ENCODE measurements at places on chromosomes 16 and 17. TPM values are rescaled to one million over a fixed set of nuclear protein-coding genes. Genes with fewer than 3 reads are reported as not detected.

Gene SEPTIN12
- polyA plus RNA-seq = not detected

Gene MEIOC
- 1.3 TPM for polyA plus RNA-seq

Gene RNPS1
- 277 TPM for polyA plus RNA-seq

Gene CCL4
- polyA plus RNA-seq = not detected

Gene MT3
- polyA plus RNA-seq = 0.43 TPM

Gene TRIM72
- polyA plus RNA-seq = not detected

Gene NHLRC4
- polyA plus RNA-seq = 0.70 TPM

Gene SCARF1
- polyA plus RNA-seq = 0.39 TPM

Gene NACA2
- not detected for polyA plus RNA-seq

GRCh38 chr17:29619251-29619650 is 3.5 kb downstream of the CORO6 start:
- H3K27ac ChIP-seq = no peak overlapping the region
- no peak overlapping the region for H3K4me3 ChIP-seq

DNA sequence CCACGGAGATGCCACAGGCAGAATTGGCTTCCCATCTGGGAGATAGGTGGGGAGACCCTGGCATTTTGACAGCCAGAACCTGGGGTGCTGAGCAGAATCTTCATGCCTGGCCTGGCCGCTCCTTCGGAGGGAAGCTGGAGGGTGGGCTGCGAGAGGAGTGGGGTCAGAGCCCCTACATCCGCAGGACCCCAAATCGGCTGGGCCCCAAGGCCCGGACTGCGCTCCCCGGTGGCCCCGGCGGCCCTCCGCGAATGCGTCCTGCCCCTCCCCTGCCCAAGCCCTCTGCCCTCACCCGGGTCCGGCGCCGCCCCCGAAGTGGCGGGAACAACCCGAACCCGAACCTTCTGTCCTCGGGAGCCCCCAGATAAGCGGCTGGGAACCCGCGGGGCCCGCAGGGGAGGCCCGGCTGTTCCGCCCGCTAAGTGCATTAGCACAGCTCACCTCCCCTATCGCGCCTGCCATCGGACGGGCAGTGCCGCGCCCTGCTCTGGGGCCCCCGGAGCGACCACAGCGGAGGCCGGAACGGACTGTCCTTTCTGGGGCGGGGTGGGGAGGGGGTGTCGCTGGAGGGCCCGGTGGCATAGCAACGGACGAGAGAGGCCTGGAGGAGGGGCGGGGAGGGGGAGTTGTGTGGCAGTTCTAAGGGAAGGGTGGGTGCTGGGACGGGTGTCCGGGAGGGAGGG is 850 bp upstream of the PNMT start:
- DNase-seq = peak; percentile 79
- no peak overlapping the region for H3K4me3 ChIP-seq
- H3K27ac ChIP-seq = no peak overlapping the region
- H3K4me1 ChIP-seq = peaks cover 12% of the 10 kb centered on the region

DNA sequence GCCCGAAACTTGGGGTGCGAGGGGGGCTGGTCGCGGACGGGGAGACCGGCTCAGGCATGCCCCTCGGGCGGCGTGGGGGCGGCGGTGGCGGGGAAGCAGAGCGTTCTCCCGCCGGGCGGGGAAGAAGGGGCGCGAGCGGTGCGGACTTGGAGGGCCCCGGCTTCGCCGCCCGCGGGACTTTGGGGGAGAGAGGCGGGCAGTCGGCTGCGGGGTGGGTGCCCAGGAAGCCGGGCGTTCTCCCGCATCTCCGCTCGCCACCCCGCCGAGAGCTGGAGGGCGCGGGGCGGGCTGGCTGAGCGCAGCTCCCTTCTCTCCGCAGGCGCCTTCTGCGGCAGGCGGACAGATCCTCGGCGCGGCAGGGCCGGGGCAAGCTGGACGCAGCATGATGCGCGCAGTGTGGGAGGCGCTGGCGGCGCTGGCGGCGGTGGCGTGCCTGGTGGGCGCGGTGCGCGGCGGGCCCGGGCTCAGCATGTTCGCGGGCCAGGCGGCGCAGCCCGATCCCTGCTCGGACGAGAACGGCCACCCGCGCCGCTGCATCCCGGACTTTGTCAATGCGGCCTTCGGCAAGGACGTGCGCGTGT is 772 bp downstream of the NTN1 start:
- H3K27ac ChIP-seq = no peak overlapping the region
- H3K27me3 ChIP-seq = peaks cover 78% of the 10 kb centered on the region

GRCh38 chr17:47935961-47936360 is 5.4 kb upstream of the PNPO start:
- peaks cover 4% of the 10 kb centered on the region for H3K4me1 ChIP-seq
- no peak overlapping the region for H3K27ac ChIP-seq
- H3K4me3 ChIP-seq = no peak overlapping the region
- H3K27me3 ChIP-seq = no peaks in the 10 kb centered on the region

GRCh38 chr17:48023400-48024148 is 14.0 kb downstream of the COPZ2 start:
- peak overlapping the region; percentile 78 for H3K4me3 ChIP-seq
- H3K27me3 ChIP-seq = no peaks in the 10 kb centered on the region
- peaks cover 25% of the 10 kb centered on the region for H3K4me1 ChIP-seq
- peak; percentile 94 for DNase-seq
- peak overlapping the region; percentile 68 for H3K27ac ChIP-seq
- no peaks in the 10 kb centered on the region for H3K36me3 ChIP-seq

DNA sequence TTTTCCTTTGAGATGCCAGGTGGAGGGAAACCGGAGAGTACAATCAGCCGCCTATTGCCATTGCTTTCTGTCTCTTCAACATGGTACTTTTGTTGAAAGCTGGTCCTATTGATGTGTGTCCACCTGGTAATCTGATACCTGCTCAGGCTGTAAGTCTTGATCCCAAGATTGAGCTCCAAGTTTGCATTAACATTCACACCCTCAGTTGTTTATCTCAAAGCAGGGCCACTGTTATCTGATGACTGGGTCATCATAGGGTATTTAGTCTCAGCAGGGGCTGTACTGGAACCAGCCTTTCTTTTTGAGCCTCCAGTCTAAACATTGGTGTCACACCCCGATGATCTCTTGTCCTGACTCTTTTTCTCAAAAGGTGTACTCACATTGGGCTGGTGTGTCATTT is 370.3 kb upstream of the TOM1L1 start:
- H3K27me3 ChIP-seq = no peaks in the 10 kb centered on the region
- H3K36me3 ChIP-seq = no peaks in the 10 kb centered on the region
- H3K4me1 ChIP-seq = no peaks in the 10 kb centered on the region
- H3K4me3 ChIP-seq = no peak overlapping the region
- no peak overlapping the region for H3K27ac ChIP-seq

- H3K27me3 ChIP-seq = no peaks in the 10 kb centered on the region
- H3K36me3 ChIP-seq = no peaks in the 10 kb centered on the region
- peak overlapping the region; percentile 34 for H3K27ac ChIP-seq
- peaks cover 41% of the 10 kb centered on the region for H3K4me1 ChIP-seq
These were observed 184.5 kb downstream of the CCT6B start for GRCh38 chr17:34776456-34777443.

- H3K4me3 ChIP-seq = no peak overlapping the region
- no peaks in the 10 kb centered on the region for H3K36me3 ChIP-seq
- DNase-seq = no peak
- H3K4me1 ChIP-seq = peaks cover 25% of the 10 kb centered on the region
These were observed 8.9 kb upstream of the TNS4 start for GRCh38 chr17:40510328-40510648.

DNA sequence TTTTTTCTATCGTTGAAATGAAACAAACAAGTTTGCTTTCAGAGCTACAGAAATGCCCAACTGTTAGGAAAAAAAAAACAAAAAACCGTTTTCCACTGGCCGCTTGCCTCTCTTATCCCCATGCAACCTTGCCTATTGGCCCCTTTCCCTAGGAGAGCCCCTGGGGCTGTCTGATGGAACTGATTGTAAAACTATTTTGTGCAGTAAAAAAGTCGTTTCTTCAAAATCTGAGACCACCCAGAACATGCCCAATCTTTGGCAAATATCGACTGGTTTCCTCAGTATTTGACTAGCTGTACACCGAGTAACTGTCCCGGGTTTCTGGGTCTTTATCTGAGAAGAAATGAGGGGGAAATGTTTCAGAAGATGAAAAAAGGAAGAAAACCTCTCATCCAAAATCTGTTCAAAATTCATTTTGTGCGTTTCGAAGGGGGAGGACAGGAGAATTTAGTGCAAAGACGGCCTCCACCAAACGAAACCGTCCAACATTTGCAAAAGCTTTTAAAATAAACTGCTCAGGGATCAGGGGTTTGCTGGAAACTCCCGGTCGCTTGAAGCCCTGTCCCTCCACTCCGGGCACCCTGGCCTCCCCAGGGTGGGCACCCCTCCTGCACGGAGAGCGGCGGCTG is 1.1 kb upstream of the GNAO1 start:
- H3K4me1 ChIP-seq = no peaks in the 10 kb centered on the region
- no peak overlapping the region for H3K27ac ChIP-seq
- peaks cover 45% of the 10 kb centered on the region for H3K27me3 ChIP-seq
- no peak for DNase-seq
- H3K36me3 ChIP-seq = no peaks in the 10 kb centered on the region
- peak overlapping the region; percentile 55 for H3K4me3 ChIP-seq

DNA sequence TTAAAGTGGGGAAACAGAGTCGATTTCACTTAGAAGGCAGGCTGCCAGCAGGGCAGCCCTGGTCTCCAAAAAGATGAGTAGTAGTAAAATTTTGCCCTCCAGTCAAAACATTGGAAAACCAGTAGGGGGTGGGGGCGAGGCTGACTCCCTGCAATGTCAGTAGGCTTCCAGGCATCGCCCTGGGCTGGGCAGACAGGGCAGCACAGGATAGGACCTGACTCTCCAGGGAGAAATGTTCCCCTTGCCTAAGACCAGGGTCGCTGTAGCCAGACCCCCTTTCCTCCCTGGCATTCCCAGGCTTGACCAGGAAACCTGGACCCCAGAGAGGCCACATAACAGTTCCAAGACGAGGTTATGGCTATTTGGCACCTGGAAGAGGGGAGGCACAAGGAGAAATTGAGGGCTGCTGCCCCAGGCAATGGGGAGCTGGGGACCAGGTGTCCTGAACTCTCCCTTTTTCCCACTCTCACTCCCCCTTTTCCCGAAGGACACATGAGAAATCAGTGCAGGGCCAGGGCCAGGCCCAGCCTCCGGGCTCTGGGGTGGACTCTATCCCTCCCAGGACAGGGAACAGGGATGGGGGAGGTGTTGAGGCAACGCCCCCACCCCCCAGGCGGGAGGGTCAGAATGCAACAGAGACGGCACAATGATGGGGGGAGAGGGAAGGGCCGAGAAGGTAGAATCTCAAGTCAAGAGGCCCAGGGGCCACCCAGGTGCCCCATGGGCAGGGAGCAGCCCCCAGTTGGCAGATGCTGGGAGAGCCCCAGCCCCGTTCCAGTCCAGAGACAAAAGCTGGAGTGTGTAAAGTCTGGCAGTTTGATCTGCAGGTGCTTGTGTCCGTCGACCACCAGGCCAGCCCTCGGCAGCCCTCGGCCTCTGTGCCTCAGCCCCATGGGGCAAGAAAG is 4.5 kb upstream of the SAMD14 start:
- no peak for DNase-seq
- H3K4me1 ChIP-seq = peaks cover 20% of the 10 kb centered on the region
- H3K36me3 ChIP-seq = peaks cover 44% of the 10 kb centered on the region

GRCh38 chr17:67488161-67488560 is 111.1 kb downstream of the PITPNC1 start:
- H3K4me3 ChIP-seq = no peak overlapping the region
- no peaks in the 10 kb centered on the region for H3K27me3 ChIP-seq
- H3K27ac ChIP-seq = no peak overlapping the region
- DNase-seq = peak; percentile 63
- no peaks in the 10 kb centered on the region for H3K36me3 ChIP-seq
- peaks cover 32% of the 10 kb centered on the region for H3K4me1 ChIP-seq

GRCh38 chr17:67047382-67047781 is 3.0 kb downstream of the CACNG1 start:
- no peaks in the 10 kb centered on the region for H3K27me3 ChIP-seq
- no peaks in the 10 kb centered on the region for H3K36me3 ChIP-seq

- H3K36me3 ChIP-seq = no peaks in the 10 kb centered on the region
- H3K4me3 ChIP-seq = no peak overlapping the region
- H3K27ac ChIP-seq = no peak overlapping the region
These were observed 352.1 kb upstream of the KIF2B start for GRCh38 chr17:53470626-53471025.

DNA sequence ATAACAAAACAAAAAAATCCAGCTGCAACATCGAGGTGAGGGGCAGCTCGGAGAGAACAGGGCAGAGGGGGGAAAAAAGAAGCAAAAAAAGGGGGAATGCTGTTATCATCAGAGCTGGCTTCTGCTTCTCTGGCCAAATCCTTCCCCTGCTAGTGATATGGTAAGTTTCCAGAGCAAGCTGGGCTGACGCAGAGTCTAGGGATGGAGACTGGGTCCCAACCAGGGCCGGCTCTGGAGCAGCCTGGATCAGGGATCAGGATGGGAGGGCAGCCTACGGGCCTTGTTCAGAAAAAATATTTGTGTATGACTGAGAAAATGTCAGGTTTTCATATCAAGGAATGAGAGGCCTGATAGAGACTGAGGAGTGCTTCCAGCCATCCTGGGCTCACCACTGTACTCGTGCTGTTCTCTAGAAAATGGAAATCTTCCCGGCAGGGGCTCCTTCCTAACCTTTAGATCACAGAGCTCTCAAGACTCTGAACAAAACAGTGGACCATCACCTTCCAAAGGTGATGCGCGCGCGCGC is 726 bp upstream of the C1QTNF1 start:
- H3K27ac ChIP-seq = no peak overlapping the region
- no peaks in the 10 kb centered on the region for H3K36me3 ChIP-seq
- H3K27me3 ChIP-seq = no peaks in the 10 kb centered on the region
- DNase-seq = no peak

- H3K27me3 ChIP-seq = no peaks in the 10 kb centered on the region
- H3K4me1 ChIP-seq = no peaks in the 10 kb centered on the region
- no peak overlapping the region for H3K27ac ChIP-seq
- no peak overlapping the region for H3K4me3 ChIP-seq
- no peak for DNase-seq
- H3K36me3 ChIP-seq = no peaks in the 10 kb centered on the region
These were observed 129.2 kb upstream of the CCL2 start for GRCh38 chr17:34125921-34126320.

GRCh38 chr16:53881371-53881770 is 177.4 kb downstream of the FTO start:
- H3K27me3 ChIP-seq = no peaks in the 10 kb centered on the region
- H3K27ac ChIP-seq = no peak overlapping the region
- peaks cover 8% of the 10 kb centered on the region for H3K36me3 ChIP-seq
- no peaks in the 10 kb centered on the region for H3K4me1 ChIP-seq
- no peak overlapping the region for H3K4me3 ChIP-seq

GRCh38 chr17:64608571-64608981 is 53.5 kb downstream of the SMURF2 start:
- H3K4me3 ChIP-seq = no peak overlapping the region
- H3K27me3 ChIP-seq = no peaks in the 10 kb centered on the region
- peaks cover 28% of the 10 kb centered on the region for H3K36me3 ChIP-seq
- peaks cover 29% of the 10 kb centered on the region for H3K4me1 ChIP-seq

DNA sequence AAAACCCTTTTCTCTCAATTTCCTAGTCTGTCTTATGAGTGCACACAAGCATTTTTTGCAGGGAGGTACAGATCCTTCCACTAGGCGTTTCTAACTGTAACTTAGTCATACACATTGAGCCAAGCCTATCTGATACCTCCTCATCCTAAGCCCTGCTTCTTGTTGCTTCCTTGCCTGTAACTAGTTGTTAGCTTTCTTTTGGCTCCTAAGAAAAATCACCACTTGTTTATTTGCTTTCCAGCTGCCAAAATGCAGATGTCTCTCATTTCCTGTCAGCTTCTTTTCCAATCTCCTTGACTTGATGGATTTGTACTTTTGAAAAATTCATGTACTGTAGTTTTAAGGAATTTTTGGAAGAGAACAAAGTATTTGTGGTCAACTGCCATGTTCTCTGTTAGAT is 73.7 kb downstream of the TNRC6C start:
- peak overlapping the region; percentile 23 for H3K27ac ChIP-seq
- no peak for DNase-seq
- H3K4me3 ChIP-seq = no peak overlapping the region
- H3K4me1 ChIP-seq = peaks cover 13% of the 10 kb centered on the region

- H3K27me3 ChIP-seq = no peaks in the 10 kb centered on the region
- no peaks in the 10 kb centered on the region for H3K4me1 ChIP-seq
- H3K27ac ChIP-seq = no peak overlapping the region
- no peak overlapping the region for H3K4me3 ChIP-seq
These were observed 34.4 kb downstream of the BRD7 start for GRCh38 chr16:50334106-50334975.
